Lung microvascular endothelial cell (primary cell): ENCODE measurements at places on chromosomes 3 and 15. TPM values are rescaled to one million over a fixed set of nuclear protein-coding genes. Genes with fewer than 3 reads are reported as not detected.

Gene TTBK2
- 7.2 and 9.9 TPM in 2 replicates for total RNA-seq

Gene CASR
- total RNA-seq = not detected in 2 replicates

Gene PFKFB4
- 0.60 and 1.5 TPM in 2 replicates for total RNA-seq

Gene LOXL1
- total RNA-seq = 0.20 and 1.1 TPM in 2 replicates

Gene TGM5
- total RNA-seq = not detected in 2 replicates

Gene COLQ
- 0.40 and 0.44 TPM in 2 replicates for total RNA-seq

Gene P3H2
- 3.2 and 9.6 TPM in 2 replicates for total RNA-seq

Gene ACAP2
- total RNA-seq = 33.1 and 36.5 TPM in 2 replicates

Gene RYR3
- total RNA-seq = not detected in 2 replicates

Gene CPLX3
- total RNA-seq = not detected in 2 replicates

Gene FBXL2
- 7.8 and 8.9 TPM in 2 replicates for total RNA-seq

Gene HRG
- not detected in 2 replicates for total RNA-seq

Gene RTP4
- total RNA-seq = 1.1 and 2.8 TPM in 2 replicates

Gene SLC22A13
- under 0.01 TPM in 2 replicates for total RNA-seq

Gene DPPA2
- not detected in 2 replicates for total RNA-seq

Gene ALDH1A3
- 16.1 and 22.2 TPM in 2 replicates for total RNA-seq
